Right renal pelvis (tissue), 4 donors: ENCODE measurements at places on chromosomes 1 and 21. TPM values are rescaled to one million over a fixed set of nuclear protein-coding genes. Genes with fewer than 3 reads are reported as not detected.

- DNase-seq, result no peak
Observed at GRCh38 chr1:200115532-200115931, 88.0 kb downstream of the NR5A2 start.

DNA sequence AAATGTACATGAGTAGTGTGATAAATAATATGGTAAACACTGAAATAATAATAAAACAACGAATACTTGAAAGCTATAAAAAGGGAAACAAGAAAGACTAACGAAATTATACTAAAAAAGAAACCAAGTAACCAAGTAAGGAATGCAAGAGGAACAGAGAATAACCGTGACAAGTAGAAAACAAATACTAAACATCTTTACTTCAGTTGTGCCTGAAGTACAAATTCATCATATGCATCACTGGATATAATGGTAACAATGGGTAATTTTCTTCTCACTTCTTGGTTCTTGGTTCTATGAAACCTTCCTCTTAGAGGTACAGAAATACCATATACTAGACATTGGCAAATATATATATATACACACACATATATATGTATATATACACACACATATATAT lies 1093.6 kb upstream of the B3GALT2 start:
- DNase-seq, result no peak

DCST2 gene
- 2.1 TPM for polyA plus RNA-seq

LCE5A gene
- not detected for polyA plus RNA-seq

- DNase-seq, result no peak
Observed at GRCh38 chr1:118021668-118022067, 92.1 kb downstream of the WDR3 start.

ICOSLG gene
- polyA plus RNA-seq, result 6.8 TPM

C1orf185 gene
- not detected for polyA plus RNA-seq

DNA sequence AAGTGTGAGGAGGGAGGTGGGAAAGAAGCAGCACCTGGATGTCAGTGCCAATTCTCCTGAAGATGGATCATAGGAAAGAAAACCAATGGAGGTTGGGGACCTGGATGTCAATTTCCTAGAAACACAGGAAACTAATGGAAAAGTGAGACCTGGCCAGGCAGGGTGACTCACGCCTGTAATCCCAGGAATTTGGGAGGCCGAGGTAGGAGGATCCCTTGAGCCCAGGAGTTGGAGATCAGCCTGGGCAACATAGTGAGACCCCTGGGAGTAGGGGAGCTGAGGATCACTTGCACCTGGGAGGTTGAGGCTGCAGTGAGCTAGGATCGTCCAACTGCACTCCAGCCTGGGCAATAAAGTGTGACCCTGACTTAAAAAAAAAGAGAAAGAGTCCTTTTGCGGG lies 21.4 kb upstream of the SLC9A1 start:
- no peak for DNase-seq

DNA sequence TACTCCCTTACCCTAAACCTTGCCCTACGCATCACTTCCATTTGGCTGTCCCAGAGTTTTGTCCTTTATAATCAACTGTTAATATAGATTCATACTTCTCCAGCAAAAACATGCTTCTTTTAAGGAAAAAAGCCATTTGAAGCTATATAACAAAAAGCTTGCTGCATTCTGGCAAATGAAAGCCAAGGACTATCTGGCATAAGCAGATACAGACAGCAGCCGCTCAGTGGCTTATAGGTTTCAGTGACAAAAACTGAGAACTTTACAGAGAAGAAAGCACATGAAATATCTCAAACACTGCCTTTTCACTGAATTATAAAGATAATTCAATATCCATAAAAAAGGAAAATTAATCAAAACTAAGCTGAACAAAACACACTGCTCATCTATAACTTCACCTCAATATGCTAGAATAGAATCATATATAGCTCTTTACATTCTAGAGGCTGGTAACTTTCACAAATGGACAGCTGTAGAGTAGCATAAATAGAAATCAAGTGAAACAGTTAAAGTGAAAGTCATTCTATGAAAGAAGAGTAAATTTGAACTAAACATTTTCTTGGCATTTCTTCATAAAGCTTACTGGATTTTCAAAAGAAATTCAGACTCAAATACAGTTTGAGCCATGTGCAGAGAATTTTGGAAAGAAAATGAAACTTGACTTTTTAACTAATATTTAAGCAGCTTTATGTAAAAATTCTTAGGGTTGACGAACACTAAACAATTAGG lies 19.6 kb downstream of the CDC42BPA start:
- DNase-seq, result no peak
